Liver (tissue), 10 donors: ENCODE measurements at places on chromosomes 3 and 15. TPM values are rescaled to one million over a fixed set of nuclear protein-coding genes. Genes with fewer than 3 reads are reported as not detected.

PLA1A gene
- total RNA-seq: 63.9 TPM

CCDC54 gene
- not detected for total RNA-seq

CFAP44 gene
- 7.6 TPM for total RNA-seq

CD96 gene
- total RNA-seq: 1.3 TPM

KCNMB3 gene
- total RNA-seq: 2.8 TPM

PLS1 gene
- total RNA-seq: 12.2 TPM
